ENCODE measurements at places on chromosomes 7 and 10.
A peak's percentile ranks its signal among the peaks of the same experiment; 100 is the strongest.

GRCh38 chr7:150378115-150378852, 846 bp upstream of the ZNF775 start:
- peak; percentile 72 for DNase-seq

- DNase-seq, result no peak
These were observed 12.1 kb downstream of the DOCK1 start for GRCh38 chr10:126917375-126917774.

DNA sequence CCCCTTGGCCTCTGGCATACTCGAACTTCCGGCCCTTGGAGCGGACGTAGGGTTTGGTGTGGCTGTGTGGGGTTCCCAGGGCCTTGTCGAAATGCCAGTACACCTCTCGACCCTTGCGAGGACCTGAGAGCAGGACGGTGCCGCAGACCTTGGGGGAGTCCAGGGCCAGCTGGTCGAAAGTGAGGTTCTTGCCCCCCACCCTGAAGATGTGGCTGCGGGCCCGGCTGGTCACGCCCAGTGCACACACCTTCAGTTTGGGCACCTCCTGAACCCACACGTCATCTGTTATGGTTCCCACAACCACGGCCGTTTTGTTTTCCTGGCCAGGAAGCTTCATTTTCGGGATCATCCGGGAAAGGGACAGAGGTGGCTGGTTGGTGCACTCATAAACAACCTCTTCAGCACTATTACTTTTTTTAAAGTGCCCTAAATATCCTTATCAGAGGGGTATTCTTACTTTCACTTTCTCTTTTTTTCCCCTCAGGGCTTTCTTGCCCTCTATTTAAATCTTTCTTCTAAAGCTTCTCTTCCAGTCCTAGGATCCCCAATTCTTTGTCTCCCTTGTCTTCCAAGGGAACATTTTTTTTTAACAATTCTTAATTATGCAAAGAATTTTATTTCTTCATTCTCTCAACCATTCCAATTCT, 44.9 kb upstream of the FAM3C start:
- DNase-seq, result no peak

DNA sequence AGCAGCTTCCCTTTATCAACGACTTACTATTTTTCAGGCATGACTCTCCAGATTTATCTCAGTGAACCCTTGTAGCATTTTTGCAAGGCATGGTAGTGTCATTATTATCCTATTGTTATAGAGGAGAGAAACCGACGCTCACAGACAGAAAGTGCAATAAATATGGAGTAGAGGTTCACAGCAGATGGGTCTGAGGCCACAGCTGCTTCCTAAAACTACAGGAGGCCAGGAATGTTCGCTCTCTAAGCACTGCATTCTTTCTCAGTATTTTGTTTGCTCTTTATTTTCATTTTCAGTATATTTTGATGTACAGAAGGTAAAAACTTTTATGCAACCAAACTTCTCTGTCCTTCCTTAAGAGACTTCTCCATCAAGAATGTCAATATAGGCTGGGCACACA, 4.5 kb upstream of the AEBP1 start:
- DNase-seq, result no peak

GRCh38 chr7:149245244-149245643, 5.8 kb downstream of the ZNF212 start:
- DNase-seq, result no peak

- peak; percentile 93 for DNase-seq
These were observed 363.3 kb downstream of the TNS3 start for GRCh38 chr7:47218378-47219176.

- DNase-seq, result no peak
These were observed 1.1 kb downstream of the GRB10 start for GRCh38 chr7:50781381-50782293.

DNA sequence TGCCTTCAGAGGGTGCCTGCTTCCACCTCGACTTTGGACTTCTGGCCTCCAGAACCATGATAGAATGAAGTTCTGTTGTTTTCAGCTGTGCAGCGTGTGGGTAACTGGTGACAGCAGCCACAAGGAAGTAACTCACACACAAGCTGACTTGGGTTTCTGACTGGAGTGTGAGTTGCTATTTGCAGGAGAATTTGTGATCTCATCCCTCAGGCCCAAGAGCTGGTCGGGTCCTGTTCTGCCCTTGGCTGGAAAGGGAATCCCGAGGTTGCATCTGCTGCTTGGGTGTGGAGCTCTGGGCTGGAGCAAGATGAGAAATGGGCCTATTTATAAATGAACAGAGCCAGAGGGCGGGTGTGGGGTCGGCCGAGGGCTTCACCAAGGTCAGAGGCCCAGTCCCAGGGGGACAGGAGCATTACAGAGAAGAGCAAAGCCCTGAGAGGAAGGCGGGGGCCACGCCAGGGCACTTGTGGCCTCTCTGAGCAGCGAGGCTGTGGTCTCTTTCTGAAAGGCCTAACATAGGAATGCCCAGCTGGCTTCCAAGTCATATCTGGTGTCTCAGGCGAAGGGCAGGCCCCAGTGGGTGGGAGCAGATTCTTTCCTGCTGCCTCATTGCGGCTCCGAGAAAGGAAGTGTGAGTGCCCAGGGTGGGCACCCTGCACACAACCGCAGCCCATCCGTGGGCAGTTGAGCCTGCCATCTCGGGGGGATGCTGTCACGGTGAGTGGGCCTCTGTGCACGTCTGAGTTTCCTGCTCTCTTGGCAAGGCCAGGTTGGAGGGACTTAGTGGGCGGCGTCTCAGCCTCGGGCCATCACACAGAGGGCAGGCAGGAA, 26.5 kb upstream of the C10orf71 start:
- DNase-seq, result peak; percentile 70

GRCh38 chr7:96178581-96178980, 143.3 kb downstream of the SLC25A13 start:
- DNase-seq, result no peak

DNA sequence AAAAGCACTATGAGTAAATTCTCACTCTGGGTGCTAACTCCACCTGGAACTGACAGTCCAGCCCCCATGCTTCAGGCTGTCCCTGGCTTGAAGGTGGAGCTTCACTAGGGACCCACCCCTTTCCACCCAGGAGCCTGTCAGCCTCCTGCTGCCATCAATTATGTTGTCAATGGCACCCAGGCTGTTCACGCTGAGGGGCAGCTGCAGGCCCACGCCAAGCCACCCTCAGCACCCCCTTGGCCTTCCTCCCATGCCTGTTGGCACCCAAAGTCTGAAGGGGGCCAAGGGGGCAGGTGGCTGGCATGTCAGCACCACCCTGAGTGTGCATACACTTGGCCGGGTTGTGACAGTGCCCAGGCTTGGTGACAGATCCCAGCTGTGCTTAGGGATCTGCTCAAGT, 149.3 kb downstream of the NXPH1 start:
- no peak for DNase-seq

- DNase-seq, result no peak
These were observed 28.1 kb downstream of the DNMBP start for GRCh38 chr10:99981581-99982199.

DNA sequence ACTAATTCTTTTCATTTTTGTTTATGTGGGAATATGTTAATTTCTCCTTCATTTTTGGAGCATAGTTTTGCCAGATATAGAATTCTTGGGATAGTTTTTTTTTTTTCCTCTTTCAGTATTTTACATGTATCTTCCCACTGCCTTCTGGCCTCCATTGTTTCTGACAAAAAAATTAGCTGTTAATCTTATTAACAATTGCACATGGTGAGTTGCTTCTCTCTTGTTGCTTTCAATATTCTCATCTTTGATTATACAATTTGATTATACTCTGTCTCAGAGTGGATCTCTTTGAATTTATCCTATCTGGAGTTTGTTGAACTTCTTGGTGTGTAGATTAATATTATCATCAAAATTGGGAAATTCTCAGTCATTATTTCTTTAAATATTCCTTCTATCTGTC, 41.4 kb upstream of the HABP2 start:
- no peak for DNase-seq

DNA sequence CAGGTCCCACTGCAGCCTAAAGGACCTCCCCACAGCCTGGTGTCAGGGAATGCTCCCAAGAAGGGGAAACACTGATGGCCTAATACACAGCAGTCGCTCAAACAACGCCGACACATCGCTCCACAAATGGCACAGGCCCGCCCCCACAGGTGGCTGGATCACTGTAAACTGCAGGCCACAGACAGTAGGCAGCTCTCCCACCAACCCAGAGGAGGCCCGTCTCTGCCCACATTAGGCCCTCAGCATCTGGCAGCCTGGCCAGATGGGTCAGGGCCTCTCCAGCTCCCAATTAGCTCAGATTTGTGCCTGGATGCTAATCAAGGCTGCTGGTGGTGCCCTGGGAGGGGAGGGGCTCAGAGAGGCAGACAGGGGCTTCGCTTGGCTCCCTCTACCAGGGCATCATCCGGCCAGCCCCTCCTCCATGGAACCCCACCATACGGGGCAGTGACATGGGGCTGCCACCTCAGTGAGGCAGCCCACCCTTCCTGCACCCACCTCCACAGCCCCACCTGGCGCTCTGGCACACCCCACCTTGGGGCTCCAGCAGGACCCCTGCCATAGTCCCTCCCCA, 42.7 kb downstream of the CAMK2B start:
- no peak for DNase-seq

- DNase-seq, result no peak
These were observed 20.6 kb downstream of the ZDHHC6 start for GRCh38 chr10:112426111-112426510.

- DNase-seq, result peak; percentile 34
These were observed 316.8 kb upstream of the STEAP1 start for GRCh38 chr7:89837515-89837914.

DNA sequence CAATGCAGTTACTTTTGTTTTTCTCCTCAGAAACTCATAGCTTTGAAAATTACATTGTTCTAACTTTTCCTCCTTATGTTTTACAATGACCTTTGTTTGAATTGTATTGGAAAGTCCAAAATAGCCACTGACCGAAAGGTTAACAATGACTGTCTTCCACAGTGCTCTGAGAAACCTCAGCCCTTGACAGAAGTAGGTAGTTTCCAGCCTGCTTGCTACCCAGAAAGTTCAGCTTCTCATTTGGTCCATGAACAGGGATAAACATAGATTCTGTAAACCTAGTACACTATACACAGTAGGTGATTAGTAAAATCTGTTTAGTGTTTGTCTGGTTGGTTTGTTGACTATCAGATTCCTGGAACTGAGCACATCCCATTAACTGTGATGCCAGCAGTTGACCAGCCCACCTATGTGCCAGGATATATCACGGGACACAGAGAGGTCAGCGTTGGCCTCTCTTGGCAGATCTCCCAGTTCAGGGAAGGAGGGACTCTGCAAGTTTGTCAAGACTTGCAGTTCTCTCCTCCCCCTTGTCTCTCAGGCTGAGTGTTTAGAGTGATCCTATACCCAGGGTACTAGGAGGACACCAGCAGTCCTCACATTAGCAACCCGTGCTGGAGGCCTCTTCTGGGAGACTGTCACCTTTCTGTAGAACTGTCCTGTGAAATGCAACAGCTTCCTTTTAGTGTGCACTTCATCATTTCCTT, 297.6 kb downstream of the ARHGAP12 start:
- DNase-seq, result no peak

- no peak for DNase-seq
These were observed 659.5 kb upstream of the NRG3 start for GRCh38 chr10:81215498-81215897.

GRCh38 chr10:45660876-45661411, 11.6 kb downstream of the ZFAND4 start:
- no peak for DNase-seq

DNA sequence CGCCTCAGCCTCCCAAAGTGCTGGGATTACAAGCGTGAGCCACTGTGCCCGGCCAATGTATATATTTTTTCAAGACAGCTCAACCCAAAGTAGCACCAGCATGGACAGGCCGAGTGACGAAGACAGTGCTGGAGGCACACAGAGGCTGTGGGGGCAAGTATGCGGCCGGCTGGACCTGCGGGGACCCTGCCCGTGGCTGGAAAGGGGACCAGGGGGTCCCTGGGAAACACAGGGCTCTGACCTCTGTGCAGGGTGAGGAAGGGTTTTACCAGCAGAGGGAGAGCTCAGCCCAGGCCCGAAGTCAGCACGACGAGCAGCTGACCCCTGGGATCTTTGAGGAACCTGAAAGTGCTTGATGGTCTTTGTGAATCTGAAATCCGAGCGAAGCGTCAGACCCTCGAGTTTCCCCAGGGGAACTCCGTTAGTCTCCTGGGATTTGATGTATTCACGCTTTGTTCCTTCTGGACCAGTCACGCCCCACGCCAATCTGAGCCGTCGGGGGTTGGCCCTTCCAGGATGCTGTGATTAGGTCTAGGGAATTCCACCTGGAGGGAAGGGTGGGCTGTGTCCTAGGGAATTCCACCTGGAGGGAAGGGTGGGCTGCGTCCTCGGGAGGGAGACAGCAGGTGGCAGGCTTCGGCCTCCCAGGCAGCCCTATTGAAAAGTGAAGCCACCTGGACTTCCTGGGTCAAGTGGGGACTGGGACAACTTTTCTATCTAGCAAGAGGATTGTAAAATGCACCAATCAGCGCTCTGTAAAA, 10.9 kb upstream of the ZFAND2A start:
- DNase-seq, result no peak

GRCh38 chr10:90089719-90090118, 388.3 kb downstream of the KIF20B start:
- DNase-seq, result no peak

DNA sequence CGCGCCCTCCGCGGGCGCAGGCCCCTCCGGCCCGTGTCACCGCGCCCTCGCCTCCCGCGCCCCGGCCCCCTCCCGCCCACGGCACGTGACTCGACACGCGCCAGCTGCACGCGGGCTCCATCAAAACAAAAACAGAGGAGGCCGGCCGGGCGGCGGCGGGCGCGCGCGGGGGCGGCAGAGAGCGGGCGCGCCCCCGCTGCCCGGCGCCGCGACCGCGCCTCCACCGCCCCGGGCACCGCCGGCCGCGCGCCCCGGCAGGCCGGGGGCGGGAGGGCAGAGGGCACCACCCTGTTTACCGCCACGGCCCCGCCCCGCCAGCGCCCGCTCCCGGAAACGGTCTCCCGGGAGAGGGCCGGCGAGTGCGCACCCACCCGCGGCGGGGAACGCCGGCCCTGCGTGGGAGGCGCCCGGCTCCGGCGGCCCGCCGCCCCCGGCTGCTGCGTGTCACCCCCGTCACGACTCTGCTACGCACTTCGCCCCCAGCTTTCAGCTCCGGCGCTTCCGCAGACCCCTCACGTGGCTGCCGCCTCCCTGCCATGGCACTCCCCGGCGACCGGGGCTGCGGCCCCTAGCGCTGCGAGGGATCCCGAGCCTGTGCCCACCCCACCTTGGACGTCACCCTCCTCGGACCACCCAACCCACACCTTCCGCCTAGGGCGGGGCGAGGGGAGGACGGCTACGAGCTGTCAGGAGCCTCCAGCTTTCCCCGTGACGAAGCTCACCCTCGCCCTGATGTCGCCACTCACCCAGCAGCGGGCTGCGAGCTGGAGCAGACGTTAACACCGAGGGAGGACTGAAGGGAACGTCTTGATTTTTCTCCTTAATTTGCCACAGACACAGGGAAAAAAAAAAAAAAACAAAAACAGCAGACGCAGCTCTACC, 221.6 kb upstream of the MKLN1 start:
- peak; percentile 73 for DNase-seq

DNA sequence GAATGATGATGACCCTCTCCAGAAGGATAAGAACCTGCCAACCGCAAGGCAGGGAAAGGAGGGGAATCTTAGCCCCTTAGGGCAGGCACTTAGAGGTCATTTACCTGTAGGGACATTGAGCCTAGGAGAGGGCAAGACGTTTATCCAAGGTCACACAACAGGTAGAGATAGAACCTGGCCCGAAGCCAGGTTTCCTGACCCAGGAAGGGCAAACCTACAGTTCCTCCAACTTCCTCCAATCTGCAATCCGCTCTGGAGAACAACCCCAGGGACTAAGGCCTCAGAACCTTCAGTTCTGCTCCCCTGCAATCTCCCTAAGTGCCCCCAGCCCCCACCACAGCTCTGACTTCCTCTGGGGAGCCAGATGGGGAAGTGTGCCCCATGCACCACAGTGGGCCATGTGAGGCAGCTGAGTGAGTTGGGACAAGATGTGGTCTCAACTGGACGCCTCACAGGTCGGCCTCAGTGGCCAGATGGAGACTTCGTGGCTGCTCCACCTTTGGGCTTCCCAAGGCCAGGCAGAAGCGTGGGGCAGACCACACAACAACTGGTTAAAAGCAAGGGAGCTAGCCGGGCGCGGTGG, 1.4 kb upstream of the PSAP start:
- no peak for DNase-seq

Measured in AG10803 (cell line).